NCI-H1105 treated with DMSO at 0.1 percent for 48 hours (cell line): ENCODE measurements at places on chromosomes 6 and 20.

GRCh38 chr6:24054388-24054787 is 71.6 kb upstream of the NRSN1 start:
- DNase-seq = no peak

GRCh38 chr6:44608175-44608574 is 220.7 kb downstream of the CDC5L start:
- no peak for DNase-seq

DNA sequence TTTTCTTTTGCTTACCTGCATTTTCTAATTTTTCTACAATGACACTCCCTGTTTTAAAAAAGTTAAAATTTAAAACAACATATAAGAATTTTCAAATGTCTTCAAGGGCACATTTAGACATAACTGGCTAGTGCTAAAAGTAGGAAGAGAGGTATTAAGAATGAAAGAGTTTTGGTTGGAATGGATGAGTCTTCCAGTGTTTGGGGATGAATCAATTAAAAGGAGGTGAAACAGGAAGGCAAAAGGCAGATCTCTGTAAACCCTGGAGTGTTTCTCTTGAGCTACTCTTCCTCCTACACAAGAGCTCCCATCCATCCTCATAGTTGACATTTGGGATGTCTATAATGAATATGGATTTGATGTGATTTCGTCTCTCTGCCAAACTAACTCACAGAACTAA is 238.5 kb upstream of the SUPT3H start:
- DNase-seq = no peak

- no peak for DNase-seq
Measured at GRCh38 chr6:147395158-147395557, 113.3 kb upstream of the SAMD5 start.

GRCh38 chr6:143698759-143699429 is 21.1 kb downstream of the PHACTR2 start:
- DNase-seq = no peak

DNA sequence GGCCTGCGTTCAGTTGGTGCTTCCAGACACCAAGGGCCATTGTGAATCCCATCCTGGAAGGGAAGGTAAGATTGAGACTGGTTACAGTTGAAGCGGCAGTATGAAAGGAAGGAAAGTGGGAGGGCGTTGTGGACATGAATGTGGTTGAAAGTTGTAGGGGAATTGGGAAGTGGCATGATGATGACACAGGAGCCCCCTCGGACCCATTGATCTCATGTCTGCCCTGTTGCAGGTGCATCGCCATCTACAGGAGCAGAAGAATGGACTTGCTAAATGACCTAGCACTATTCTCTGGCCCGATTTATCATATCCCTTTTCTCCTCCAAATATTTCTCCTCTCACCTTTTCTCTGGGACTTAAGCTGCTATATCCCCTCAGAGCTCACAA is 5.5 kb downstream of the HLA-DQA1 start:
- no peak for DNase-seq

DNA sequence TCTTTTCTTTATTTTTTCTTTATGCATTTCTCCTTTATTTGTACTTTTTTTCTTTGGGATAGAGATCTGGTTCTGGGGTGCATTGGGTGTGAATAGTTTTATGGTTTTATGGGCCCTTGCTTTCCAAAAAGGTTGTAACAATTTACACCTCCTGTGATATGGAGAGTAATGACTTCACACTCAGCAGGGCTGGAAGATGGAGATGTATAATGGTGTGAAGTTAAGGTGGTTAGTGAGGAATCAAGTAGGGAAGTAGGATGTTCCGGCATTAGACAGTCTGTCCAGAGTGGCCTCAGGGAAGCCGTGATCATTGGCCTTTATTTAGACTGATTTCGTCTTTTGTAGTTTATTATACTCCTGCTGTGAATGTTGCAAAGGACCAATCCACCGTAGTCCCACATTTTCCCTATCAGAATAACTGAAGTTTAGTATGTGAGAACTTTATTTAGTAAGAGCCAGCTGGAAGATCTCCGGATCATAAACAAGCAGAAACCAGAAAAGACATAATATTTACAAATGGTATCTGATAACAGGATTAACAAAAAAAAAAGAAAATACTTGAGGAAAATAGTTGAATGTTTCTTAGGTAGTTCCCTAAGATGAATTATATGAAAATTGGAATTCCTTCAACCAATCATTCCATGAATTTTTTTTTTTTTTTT is 255.5 kb downstream of the TBC1D7 start:
- DNase-seq = no peak

DNA sequence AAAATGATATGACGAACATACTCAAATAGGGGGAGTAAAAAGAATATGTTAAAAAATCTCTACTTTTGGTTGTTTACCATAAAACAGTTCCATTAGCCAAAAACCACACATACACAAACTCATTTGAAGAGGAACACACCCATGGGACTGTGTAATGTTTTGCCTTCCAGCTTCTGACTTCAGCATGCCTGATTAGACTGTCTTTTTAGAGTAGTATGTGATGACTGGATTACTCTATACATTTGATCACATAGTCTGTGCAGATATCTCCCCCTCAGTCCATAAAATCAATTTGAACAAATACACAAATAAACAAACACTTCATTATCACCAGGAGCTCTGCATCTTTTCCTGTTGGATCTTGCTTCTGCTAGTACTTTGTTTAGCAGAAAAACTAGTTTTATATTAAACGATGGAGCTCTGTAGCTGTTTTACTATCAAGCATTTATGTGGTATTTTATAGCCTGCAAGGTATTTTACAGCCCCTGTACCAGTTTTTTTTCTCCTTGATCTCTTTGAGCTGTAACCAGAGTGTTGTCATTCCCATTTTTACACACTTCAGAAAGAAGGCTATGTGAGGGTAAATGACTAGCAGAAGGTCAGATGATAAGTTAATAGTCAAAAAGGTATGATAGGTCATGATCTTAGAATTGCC is 866.5 kb upstream of the MAP3K7 start:
- DNase-seq = no peak

GRCh38 chr6:20370801-20371200 is 30.9 kb upstream of the E2F3 start:
- DNase-seq = no peak

DNA sequence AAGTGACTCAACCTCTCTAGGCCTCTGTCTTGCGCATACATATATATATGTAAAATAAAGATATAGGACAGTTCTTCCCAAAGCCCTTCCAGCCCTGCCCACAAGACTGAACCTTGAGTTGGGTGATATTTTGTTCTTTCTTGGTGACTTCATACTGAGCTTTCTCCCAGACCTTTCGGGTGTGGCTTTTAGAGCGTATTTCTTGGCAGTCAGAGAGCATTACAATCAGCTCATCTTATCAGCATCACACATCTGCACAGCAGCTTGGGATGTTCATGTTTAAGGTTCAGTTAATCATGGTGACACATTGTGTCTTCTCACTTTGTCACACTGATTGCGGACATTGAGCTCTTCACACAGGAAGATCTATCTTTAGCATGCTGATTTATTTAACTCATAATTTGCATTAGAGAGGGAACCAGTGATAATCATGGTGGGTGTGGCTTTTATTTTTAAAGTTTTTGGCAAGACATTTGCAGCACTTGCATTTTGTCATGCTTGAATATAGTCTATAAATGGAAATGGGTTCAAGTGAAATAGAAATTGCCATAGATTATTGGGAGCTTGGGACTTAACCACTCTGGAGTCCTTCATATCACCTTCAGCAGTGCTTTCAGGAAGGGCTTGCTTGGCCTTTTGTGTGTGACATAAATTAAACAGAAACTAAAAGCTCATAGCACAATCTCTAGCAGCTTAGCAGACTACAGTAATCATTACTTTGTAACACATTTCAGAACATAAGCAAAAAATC is 8.3 kb downstream of the KIF3B start:
- DNase-seq = no peak

DNA sequence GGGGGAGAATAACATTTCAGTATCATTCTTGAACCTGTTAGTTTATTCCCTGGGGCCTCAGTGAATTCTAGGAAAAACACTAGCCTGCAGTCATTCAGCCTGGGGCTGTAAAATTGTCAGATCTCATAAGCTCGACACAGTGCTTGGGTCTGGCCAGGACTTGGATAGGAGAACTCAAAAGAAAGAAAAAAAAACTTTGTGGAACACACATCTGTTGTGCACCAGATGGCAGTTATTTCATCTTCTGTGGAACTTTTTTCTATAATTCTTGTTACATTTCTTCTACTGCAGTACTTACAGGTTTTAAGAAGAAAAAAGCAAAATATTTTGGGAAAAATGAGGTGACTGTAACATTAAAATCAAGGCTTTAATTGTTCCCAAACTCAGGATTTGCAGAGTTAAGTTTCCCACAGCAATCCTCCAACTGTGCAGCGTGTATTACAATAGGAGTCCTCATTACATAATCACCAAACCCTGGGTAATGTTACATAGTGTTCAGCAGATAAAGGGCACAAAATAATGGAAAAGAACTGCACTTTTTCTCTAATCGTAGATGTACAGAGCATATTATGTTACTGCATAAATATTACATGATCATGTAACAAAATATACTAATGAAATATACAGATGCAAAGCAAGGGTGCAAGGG is 531.1 kb upstream of the CITED2 start:
- DNase-seq = no peak

- peak; percentile 91 for DNase-seq
Measured at GRCh38 chr6:127737009-127737486, 160.1 kb downstream of the C6orf58 start.

DNA sequence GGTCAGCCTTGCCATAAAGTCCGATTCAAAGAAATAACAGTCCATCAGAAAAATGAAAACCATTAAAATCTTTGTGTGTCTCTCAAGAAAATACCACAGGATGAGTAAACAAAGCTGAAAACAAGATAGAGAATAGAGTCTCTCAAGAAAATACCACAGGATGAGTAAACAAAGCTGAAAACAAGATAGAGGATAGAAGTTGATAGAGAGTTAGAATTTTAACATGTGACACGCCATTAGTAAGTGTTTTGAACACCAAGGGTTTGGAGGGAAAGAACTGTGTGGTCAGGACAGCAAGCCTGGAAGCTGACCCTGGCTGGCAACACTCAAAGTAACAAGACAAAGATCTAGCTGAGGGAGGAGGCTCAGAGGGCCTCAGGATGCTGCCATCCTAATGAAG is 43.9 kb upstream of the PRND start:
- DNase-seq = no peak

GRCh38 chr6:112466373-112467151 is 119.4 kb downstream of the RFPL4B start:
- no peak for DNase-seq

DNA sequence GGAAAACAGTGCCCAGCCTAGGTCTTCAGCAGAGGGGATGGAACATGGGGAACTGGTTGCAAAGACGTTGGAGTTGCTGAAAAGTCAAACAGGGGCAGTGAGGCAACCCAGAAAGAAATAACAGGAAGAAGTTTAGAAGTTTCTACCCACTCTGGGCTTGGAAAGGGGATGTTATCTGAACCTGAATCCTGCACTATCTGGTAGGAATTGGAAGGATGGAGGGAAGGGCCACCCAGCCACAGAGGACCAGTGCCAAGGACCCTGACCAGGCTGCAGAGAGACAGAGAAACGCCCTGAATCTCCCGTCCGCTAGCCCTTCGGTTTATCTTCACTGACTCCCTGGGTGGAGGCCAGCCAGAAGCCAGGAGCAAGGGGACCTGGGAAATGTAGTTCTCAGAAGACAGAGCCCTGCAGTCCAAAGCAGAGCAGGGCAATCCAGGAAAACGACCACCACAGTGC is 217.3 kb upstream of the RREB1 start:
- DNase-seq = no peak

GRCh38 chr20:63377256-63377941 is 16.2 kb upstream of the CHRNA4 start:
- DNase-seq = no peak

GRCh38 chr20:401682-402495 is 6.2 kb upstream of the RBCK1 start:
- DNase-seq = no peak

GRCh38 chr6:33882154-33882553 is 78.4 kb upstream of the MLN start:
- no peak for DNase-seq

GRCh38 chr6:26471970-26472369 is 14.2 kb downstream of the BTN2A1 start:
- no peak for DNase-seq

DNA sequence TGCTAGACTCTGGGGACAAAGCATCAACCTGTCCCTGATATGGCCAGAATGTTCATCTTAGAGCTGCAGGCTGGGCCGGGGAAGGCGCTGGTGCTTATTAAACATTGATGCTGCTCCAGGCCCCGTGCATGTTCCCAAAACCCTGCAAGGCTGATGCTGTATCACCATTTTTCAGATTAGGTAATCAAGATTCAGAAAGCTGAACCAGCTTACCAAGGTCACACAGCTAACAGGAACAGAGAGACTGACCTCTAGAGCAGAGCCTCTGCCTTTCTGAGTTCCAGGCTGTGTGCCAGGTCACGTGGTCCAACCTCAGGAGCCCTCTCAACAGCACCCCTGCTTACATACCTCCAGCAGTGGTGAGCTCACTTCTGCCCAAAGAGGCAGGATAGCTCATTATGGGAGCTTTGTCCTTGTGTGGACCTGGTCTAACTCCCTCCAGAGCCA is 16.1 kb upstream of the VSTM2L start:
- no peak for DNase-seq

DNA sequence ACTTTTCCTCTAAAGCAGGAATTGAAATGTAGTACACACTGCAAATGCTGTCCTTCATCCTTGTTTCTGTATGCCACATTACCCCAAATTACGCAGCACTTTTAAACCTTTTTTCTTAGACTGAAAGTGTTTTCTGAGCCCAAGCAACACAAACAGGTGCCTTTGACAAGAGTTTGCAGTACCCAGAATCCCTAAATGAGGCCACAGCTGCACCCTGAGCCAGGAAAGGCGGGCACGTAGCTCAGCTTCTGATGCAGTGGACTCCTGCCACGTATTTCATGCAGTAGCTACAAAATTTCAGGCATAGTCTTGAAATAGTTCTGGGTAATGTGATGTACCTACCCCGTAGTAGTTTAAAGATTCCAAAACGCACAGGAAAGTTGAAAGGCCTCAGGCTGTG is 31.0 kb upstream of the CLDN20 start:
- no peak for DNase-seq

DNA sequence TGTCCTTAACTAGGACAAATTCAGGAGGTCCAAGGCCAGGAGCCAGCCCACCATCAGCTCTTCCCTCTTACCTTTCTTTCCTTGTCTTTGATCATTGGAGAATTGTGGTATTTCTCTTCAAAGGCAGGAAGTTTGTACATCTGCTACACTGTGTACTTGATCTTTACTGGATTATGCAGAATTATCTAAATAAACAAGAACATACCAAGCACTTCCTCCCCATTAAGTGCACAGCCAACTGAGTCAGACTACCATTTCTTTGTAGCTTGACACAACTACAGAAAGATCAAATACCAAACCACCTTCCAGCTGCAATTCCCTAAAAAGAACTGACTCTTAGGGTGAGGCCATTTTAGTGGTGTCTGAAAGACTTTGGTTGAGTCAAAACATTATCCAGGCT is 195.1 kb downstream of the HDGFL1 start:
- DNase-seq = no peak

DNA sequence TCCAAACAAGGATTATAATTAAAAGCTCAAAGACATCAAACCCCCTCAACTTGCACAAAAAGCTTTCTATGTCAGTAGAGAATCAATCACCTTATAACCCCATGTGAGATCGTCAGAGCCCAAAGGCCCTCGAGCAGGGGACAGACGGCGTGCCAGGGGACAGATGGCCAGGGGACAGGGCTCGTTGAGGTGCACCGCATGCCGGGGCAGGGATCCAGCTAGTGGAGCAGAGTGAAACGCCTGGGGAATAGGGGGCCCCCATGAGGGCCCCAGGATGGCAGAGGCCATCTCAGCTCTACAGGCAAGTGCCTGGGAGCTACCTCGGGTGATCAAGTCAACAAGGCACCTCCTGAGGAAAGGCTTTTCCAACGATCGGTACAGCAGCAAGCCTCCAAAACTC is 28.6 kb downstream of the DIDO1 start:
- no peak for DNase-seq

- DNase-seq = no peak
Measured at GRCh38 chr6:110777636-110778035, 37.6 kb downstream of the CDK19 start.
